Right hindlimb (tissue), 1 donor: ENCODE measurements at places on chromosomes 12 and 14.

DNA sequence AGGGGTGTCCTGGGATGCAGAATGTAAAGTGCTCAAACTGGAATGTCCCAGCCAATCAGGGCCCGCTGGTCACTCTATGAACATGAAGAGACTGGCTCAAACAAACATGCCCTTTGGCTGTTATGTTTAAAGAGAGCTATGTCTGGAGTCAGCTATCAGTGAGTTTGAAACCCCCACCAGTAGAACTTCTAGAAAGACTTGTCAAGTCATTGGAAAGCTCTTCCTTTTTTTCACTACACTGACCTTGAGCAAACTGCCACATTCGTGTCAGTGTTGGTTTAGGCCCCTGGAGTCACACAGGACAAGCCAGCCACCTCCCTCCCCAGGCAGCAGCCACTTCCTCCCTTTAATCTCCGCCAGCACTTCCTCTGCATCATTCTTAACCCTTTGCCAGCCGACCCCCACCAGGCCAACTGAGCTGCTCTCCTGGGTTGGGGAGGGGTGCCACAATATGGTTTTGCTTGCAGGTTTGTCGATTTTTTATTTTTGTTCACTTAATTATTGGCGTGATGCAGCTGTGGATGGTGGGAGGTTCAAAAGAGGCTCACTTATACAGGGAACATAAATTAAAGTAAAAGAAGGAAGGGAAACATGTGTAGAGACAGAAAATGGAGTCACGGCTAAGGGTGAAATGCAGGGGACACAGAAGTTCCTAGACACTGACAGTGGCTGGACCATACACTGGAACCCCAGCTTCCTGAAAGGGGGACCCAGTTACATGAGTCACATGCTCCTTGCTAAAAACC, 25.3 kb downstream of the CMKLR1 start:
- DNase-seq: peak; percentile 47

DNA sequence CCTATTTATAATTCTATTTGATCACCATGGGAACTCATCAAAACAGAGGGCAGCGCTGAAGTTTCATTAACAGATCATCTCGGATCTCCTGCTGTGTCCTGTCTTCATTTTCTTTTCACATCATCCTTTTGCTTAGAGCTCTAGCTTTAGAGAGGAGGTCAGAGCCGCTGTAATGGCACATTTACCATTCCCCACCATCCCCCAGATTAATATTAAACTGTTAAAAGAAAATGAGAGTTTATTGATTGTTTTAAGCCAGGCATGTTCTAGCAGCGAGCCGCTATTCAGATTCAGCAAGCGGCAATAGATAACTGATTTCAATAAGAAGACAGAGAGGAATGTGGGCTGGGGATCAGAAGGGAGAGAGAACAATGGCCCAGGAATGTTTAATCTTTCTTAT, 308.8 kb downstream of the EGLN3 start:
- no peak for DNase-seq

DNA sequence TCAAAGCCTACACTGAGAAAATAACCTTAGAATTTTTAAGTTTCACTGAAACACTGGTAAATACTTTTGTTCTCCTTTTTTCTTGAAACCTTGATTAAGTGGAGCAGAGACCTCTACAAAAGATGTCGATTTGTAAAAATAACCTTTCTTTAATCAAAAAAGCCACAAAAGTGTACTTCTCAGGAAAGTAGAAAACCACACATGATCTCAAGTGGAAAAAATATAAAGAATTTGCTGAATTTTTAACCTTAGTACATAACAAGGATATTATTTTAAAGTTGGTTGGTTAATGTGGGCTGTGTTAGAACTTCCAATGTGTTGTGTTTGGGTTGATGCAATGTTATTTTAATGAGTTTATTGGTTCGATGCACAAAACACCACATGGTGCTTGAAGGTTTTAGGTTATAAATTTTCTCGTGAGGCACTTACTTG, 8.6 kb downstream of the LGR5 start:
- DNase-seq: no peak

DNA sequence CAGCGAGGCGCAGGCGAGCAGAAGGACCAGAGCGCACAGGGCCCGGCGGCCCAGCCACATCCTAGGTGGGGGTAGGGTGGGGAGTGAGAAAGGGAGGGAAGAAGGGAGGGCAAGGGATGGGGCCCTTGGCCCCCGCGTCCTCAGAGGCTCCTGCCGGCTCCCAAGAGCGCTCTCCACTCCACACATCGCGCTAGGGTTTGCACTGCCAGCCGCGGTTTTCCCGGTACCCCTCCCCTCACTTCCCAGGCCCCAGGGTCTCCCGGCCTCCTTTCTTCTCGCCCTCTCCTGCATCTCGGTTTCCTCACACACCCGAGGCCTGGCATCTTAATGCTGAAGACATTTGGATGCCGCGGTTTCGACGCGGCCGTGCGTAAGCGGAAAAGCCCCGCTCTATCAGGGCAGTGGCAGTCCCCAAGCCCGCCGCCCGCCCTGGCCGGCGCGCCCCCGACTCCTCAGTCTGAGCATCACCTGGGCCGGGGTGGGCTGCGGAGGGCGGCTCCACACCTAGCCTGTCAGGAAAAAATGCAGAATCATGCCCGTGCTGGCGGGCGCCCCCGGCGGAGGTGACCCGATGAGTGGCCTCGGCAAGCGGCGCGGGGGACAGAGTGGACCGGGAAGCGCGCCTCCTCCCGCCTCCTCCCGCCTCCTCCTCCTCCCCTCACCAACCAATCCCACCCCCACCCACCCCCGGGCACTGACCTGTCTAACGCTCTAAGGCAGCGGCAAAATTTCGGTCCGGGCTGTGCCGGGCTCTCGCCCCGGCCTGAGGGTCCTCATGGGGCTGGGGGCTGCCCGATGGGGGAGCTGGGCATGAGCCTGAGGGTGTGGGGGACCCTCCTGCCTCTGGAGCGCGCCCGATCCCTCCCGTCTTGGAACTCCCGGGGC, 686 bp downstream of the B4GALNT1 start:
- DNase-seq: peak; percentile 29

GRCh38 chr14:53951243-53951626, 5.4 kb downstream of the BMP4 start:
- DNase-seq: no peak

- DNase-seq: no peak
These were observed 123.6 kb upstream of the SLC16A7 start for GRCh38 chr12:59472273-59472672.

- no peak for DNase-seq
These were observed 155.0 kb downstream of the PAWR start for GRCh38 chr12:79535751-79536150.

DNA sequence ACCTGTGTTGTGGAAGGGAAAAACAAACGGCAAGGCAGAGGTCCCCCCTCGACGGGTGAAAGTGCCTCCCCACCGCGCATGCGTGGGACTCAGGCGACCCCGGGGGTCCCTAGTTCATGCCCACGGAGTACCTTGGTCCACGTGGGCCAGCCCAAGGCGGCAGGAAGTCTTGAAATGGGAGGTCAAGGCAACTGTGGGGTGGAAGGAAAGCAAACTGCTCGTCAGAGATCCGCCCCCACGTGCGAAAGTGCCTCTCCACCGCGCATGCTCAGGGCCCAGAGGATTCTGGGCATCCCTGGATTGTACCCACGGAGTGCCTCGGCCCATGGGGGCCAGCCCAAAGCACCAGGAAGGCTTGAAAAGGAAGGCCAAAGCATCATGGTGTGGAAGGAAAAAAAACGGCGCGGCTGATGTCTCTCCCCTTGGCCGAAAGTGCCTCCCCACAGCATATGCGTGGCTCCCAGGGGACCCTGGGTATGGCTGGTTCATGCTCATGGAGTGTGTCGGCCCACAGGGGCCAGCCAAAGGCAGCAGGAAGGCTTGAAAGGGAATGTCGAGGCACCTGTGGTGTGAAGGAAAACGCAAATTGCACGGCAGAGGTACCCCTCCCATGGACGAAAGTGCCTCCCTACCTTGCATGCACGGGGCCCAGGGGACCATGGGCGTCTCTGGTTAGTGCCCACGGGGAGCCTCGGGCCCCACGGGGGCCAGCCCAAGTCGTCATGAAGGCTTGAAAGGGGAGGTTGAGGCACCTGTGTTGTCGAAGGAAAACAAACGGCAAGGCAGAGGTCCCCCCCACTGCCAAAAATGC, 369.7 kb downstream of the ALG10 start:
- peak; percentile 5 for DNase-seq
